ENCODE measurements at places on chromosomes 6 and 20.

- ATAC-seq = peak; percentile 67
These were observed 21.7 kb upstream of the RANBP9 start for GRCh38 chr6:13733178-13733887.

DNA sequence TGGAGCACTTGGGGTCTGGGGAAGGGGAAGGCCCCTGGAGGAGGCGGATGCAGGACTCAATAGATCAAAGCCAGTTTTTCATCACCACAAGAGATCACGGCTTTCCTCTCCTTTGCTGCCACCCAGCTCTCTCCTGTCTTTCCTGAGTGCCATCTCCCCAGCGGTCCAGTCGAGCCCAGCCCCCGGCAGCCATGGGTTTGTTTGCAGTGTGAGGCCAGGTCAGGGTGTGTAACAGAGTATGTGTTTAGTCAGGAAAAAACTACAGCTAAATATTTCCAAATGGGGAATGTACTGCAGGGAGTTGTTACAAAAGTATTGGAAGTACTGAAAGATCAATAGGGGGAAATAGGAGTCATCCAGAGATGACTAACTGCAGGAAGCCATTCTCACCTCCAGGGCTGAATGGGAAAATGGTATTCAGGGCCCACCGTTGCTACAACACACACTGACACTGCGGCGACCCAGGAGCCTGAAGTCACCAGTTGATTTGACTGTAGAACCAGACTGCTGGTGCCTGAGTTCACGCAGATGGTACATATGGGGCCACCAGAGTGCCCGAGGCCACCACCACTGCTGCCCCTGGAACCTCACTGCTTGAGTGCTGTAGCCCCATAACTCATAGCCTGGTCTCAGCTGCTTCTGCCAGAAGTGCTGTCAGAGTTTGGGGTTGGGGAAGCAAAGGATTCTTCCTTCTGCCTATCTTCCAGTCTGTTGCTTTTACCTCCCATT lies 23.6 kb upstream of the FANCE start:
- ATAC-seq = no peak

DNA sequence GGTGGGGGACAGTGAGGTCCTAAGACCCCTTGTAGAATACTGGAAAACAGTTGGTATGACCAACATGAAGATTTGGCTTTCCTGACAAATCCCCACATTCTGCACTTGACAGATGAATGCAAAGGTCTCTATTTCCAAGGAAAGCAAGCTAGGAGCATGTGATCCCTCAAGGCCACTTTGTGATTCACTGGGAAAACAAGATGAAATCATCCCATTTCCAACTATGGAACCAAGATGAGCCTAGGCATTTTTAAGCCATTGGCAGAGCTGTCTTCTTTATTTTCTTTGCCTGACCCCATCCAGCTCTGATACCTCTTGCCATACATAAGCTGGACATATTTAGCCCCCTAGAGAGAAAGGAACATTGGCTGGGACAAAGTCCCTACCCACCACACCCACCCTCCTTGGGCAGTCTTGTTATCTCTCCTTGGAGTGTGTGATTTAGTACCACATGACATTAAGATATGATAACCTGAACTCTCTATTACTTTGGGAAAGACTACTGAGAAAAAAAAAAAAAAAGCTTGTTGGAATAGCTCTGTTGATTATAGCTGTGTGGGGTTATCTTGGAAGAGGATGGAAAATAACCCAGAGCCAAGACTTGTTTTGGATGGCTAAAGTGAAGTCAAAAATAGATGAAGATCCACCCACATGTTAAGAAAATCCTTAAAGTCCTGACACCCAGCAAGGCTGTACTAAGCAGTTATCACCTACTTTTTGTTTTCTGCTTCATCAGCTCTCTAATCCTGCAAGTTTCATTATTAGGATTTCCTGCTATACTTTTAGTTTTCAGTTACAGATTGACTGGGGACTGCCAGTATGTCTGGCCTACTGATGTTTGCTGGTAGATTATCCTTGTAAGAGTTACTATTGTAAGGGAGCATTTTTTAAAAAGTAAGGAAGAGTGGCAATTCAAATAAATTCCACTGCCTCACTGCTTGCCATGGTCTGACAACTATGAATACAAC lies 90.1 kb upstream of the PREP start:
- no peak for ATAC-seq

DNA sequence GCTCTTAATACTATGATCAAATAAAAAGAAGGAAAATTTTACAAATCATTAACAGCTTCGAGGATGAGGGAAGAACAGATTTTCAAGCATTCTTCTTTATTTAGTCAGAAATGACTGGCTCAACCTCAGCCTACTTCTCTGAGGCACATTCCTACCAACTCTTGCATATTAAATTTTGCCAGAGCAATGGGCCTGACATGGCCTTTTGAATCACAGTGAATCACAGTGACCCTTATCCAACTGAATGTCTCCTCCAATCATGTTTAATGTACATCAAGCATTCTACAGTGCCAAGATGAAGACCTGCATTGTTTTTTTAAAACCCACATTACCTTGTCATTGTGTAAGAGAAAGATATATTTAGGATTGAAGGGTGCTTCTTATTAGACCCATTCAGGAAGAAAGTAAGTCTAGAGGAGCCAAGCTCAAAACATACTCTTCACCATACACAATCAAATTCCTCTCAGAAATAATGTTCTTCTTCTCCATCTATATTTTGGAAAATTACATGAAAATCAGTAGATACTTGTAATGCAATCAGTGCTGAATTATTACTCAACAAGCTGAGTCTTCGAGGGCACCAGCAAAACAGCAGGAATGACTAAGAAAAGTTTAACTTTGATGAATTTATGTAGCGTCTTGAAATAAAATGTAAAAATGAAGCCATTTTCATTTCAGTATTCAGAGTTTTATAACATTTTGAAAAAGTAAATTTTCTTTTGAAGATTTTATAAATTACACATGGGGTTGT lies 44.1 kb upstream of the MOXD1 start:
- peak; percentile 97 for ATAC-seq

DNA sequence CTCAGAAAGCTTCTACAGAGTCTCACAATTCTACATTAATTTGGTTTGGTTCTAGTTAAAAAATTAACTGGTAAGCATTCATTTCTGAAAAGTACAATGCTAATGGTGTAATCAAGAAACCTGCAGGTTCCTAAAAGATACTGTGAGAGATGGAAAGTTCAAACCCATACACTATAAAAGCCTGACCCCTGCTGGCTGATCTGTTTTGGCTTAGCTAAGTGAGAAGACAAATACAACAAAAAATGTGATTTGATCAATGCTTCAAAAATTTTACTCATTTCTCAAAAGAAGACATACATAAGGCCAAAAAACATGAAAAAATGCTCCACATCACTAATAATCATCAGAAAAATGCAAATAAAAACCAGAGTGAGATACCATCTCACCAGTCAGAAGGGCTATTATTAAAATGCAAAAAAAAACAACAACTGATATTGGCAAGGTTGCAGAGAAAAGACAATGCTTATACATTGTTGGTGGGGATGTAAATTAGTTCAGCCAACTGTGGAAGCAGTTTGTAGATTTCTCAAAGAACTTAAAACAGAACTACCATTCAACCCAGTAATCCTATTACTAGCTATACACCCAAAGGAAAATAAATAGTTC lies 102.8 kb downstream of the MOXD1 start:
- peak; percentile 68 for ATAC-seq

GRCh38 chr20:47136782-47137181 lies 219.7 kb downstream of the ZMYND8 start:
- no peak for ATAC-seq

GRCh38 chr6:13472099-13472498 lies 15.3 kb downstream of the GFOD1 start:
- ATAC-seq = no peak

GRCh38 chr6:116029535-116029934 lies 31.2 kb downstream of the FRK start:
- no peak for ATAC-seq

- ATAC-seq = no peak
These were observed 50.3 kb downstream of the FOXA2 start for GRCh38 chr20:22533823-22534751.

DNA sequence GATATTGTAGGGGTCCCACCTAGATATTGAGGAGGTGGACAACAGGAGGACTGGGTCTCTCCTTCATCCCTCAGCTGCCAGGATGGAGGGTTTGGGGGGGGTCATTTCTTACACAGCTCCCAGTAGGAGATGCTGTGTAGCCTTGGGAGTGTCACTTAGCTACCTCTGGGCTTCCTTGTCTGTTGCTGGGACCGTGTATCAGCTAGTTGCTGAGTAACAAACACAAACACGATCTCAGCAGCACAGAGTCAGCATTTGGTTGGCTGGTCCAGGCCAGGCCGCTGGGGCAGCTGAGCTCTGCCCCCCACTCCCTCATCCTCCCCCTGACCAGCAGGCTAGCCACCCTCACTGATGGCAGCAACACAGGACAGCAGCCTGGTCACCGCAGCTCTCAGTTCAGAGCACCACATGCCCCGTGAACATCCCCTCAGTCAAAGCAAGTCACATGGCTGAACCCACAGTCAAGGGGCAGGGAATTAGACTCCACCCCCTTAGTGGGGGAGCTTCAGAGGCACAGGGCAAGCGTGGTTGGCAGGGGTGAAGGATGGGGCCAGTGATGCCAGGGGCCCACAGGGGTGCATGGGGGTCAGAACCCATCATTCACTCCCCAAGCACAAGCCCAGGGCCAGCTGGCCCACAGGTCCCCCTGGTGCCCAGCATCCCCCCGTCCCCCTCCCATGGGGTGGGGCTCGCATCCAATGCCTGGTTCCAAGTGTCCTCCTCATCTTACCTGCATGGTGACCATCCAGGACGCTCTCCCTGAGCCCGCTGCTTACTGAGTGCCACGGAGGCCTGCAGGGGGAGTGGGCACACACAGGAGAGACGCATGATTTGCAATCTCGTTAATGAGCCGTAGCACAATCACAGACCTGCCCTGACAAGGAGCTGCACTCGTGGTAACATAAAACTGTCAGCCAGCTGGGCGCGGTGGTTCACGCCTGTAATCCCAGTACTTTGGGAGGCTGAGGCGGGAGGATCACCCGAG lies 112.4 kb downstream of the TAF4 start:
- ATAC-seq = no peak

- peak; percentile 53 for ATAC-seq
These were observed 19.2 kb upstream of the ZSCAN16 start for GRCh38 chr6:28105245-28105639.

DNA sequence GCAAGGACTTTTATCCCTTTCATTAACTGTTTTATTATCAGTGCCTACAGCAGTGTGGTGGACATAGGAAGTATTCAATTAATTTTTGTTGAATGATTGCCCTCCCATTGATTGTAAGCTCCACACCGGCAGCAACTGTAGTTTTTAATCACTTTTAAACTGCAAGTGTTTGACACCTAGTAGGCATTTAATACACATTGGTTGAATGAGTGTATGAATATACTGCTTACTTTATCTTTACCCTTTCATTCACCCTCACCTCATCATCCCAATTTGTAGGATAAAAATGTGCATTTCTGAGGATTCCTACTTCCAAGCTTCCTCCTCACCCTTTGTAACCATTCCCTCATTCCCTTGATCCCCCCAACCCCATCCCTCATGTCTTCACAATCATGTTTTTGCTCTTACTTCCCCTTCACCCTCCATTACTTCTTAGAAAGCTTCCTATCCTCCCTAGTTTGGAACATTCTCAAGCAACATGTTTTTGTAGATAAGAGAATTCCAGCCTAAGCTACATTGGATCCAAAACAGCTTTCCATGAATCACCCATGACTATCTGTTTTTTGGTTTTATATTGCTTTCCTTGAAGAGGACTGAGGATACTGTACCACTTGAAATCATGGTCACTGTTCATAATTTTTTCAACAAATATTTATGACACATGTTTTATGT lies 955 bp upstream of the SLC26A8 start:
- no peak for ATAC-seq

GRCh38 chr6:169265486-169266131 lies 12.0 kb upstream of the THBS2 start:
- no peak for ATAC-seq

DNA sequence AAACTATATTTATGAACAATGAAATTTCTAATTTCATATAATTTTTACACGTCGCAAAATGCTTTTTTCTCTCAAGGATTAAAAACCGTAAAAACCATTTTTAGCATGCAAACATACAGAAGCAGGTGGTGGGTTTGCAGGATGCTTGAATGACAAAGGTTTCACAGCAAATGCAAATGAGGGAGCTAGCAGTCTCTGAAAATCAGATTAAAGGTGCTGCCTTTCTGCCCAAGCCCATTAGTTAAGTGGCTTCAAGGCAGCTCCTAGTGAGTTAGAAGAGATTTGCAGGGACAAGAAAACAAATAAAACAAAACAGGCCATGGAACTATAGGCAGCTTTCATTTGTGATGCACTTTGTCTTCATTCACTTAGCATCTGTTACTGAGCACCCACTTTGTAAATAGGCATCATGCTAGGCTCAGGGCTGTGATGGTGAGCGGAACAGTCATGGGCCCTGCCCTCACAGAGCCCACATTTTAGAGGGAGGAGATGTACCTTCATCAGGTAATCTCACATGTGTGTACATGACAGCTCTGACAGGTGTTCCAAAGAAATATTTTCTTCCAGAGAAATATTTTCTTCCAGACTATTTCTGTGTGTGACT lies 29.5 kb downstream of the NAPB start:
- ATAC-seq = no peak

GRCh38 chr20:12093057-12093796 lies 175.5 kb downstream of the BTBD3 start:
- no peak for ATAC-seq

GRCh38 chr6:33116841-33117711 lies 41.3 kb downstream of the HLA-DPB1 start:
- ATAC-seq = peak; percentile 18

DNA sequence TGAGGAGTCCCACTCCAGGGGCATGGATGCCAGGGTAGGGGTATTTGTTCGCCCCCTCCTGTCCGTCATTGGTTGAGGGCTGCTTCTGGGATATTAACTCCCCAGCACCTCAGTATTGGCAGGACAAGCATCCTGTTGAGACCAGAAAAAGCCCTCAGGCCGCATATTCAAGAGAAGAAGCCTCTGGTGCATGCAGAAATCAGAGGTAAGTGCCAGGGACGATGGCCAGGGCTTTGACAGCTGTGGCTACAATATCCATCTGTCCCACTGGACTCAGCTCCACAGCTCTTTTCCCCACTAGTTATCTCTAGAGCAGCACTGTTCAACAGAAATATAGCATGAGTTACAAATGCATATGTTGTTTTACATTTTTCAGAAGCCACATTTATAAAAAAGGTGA lies 651.3 kb downstream of the KIF16B start:
- ATAC-seq = no peak

GRCh38 chr6:106113256-106113959 lies 27.3 kb downstream of the PRDM1 start:
- ATAC-seq = no peak

DNA sequence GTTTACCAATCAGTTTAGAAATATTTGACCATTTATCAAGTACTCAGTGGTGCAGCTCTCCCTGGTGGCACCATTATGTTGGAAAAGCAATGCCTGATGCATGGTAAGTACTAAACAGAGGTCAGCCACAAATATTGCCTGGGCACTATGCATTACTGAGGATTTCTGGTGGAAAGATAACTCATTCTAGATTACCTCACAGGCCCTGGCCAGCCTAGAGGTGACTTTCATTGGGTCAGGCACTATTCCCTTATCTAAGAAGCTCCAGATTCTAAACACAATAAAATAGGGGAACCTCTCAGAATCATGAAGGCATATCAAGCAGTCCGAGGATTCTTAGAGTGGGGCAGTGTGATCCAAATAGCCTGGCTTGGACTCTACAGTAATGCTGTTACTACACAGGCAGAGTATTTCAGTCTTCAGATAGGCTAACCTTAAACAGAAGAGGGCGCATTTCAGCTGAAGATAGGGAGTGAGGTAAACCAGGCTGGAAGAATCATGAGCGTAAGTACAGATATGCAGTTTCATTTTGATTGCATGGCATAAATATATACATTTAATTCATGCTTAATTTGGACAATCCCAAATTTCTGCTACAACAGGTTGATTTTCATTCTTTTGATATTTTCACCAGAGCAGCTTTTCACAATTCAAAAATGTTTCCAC lies 12.1 kb downstream of the LGSN start:
- peak; percentile 100 for ATAC-seq

Measured in SK-N-SH treated with all-trans-retinoic acid at 6 μM for 48 hours (cell line).